ENCODE measurements at places on chromosomes 16 and 17.

- DNase-seq: no peak
Observed at GRCh38 chr16:56334761-56335160, 90.6 kb downstream of the AMFR start.

DNA sequence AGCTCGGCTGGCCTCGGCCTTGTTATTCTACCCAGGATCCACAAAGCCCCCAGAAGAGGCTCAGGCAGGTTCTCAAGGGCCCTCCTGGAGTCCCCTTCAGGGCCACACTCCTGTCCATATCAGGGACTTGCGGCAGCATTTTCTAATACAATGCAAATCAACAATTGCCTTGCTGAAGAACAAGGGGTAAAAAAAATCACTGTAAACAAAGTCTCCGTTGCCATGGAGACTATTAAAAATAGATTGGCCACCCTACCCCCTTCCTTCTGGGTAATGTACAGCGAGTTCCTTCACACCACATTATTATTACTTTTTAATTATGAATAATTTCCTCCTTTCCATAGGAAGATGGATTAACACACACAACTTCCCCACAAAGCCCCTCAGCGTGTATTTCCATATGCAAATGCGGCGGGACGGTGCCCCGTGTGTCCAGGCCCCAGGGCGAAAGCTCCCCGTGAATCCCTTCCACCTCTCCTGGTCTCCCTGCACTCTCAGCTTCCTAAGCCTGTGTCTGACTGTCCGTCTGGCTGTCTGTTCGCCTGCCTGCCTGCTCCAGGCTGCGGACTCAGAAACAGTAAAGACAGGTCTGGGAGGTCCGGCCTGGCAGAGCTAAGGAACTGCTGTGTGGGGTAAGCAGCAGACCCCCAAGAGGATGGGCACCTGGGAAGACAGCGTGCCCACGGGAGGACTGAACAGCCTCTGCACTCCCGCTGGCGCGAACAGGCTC, 196.6 kb downstream of the RBFOX3 start:
- DNase-seq: no peak

DNA sequence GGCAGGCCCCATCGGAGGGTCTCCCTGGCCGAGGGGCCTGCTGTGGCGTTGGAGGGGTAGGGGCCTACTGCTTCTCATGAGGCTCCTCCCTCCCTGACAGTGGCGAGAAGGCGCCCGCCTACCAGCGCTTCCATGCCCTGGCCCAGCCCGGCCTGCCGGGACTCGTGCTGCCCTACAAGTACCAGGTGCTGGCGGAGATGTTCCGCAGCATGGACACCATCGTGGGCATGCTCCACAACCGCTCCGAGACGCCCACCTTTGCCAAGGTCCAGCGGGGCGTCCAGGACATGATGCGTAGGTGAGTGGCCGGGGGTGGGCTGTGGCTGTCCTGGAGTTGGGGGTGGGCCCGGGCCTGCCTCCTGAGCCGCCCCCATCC, 1.7 kb downstream of the CDT1 start:
- DNase-seq: no peak

GRCh38 chr17:3613124-3613523, 3.9 kb upstream of the TRPV1 start:
- no peak for DNase-seq

DNA sequence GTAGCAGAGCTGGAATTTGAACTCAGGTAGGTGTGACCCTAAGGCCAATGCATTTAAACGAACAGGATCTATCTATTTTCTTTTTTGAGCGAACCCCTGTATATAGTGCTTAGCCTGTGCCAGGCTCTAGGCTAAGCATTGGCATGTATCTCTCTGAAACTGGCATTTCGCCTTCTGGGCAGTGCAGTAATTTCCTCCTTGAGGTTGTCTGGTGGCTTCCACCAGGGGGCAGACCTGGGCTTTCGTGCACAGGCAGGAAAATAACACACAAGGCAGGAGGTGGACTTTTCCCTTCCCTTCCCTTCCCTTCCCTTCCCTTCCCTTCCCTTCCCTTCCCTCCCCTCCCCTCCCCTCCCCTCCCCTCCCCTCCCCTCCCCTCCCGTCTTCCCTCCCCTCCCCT, 34.4 kb upstream of the PRKCB start:
- peak; percentile 21 for DNase-seq

DNA sequence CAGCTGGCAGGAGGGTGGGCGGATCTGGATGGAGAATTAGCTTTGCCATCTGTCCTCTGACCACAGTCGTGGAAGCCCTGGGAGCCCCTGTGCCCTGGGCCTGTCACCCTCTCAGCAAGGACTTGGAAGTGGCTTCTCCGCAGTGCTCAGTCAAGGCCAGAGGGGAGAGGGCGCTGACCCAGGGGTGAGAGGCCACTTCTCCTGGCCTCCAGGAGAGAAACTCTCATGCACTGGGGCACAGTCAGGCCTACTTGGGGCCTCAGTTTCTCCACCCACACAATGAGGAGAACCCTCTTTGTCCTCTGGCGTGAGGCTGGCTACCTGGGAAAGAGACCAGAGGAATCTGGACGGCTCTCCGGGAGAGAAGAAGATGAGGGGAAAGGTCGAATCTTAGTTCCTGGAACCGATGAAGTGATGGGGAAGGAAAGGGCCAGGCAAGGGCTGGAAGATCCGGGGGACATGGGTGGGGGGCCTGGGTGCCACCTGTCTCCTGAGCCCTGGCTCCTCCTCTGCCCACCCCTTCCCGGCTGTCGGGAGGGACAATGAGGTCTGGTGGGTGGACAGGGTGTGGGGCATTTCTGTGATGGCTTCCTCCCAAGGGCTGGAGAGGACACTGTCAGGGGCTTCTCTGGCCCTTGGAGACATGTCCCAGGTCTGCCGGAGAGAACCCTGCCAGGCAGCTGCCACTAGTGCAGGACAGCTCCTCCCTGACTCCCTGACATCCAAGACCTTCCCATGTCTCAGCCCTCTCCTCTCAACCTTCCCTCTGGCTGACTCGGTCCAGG, 9.0 kb upstream of the ARHGAP27 start:
- DNase-seq: no peak

DNA sequence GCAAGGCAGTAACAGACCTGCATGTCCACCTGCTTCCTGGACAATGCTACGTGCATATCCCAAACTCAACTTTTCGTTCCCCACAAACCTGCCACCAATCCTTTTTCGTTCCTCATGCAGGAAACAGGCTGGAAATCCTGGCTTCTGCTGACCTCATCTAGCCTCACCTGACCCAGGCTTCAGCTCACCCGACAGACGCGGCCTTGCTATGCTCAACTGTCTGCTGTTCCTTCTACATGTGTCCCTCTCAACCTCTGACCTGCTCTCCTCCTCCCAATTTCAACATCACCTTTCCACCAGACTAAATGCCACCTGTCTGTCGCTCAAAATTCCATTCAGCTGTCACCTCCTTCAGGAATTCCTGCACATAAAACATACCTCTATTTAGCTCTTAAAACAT, 44.5 kb downstream of the XPO6 start:
- DNase-seq: no peak

DNA sequence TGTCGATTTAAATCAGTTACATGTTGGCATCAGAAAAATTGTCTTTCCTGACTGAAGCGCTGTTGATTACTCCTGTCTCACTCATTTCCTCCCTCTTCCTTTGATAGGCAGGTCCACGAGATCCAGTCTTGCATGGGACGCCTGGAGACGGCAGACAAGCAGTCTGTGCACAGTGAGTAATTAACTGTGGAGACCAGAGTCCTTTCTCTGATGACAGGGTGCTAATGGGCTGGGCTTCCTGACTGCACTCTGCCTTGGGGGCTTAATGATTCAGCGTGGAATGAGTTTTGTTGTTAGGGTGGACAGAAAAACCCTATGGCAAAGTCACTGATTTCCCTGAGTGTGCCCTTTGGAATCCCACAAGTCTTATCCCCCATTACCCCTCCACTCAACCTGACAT, 6.5 kb downstream of the GOSR2 start:
- DNase-seq: no peak

DNA sequence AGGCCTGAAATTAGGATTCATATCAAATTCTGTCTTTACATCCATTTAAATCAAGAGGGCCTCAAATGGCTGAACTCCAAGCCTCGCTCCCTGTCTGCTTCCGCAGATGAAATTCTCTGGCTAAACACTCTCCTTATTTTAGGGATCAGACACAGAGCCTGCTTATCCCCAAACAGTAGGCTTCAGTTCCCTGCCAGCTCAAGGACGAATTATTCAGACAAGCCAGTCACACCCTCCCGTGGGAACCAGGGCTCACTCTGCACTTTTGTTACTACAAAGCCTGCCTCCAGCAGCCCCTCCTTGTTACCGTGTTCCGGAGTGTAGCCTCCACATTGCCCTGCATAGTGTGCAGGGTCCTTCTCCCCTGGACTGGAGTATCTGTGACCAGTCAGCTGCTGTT, 46.6 kb upstream of the LCMT1 start:
- DNase-seq: no peak

DNA sequence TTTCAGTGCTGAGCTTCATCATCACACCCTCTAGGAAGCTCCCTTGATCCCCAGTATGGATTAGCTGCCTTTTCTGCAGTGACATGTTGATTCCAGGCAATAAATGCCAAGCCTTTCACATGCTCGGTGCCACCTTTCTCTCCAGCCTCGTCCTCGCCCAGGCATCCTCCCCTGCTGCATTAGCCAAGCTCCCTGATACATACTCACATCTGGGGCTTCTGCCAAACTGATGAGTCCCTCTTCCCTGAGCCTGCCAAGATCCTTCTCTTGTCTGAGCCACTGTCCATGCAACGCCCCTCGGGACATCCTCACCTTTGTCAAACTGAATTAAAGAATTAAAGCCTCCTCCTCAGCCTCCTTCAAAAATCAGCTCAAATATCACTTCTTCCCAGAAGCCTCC, 538.5 kb upstream of the CDH11 start:
- DNase-seq: no peak

DNA sequence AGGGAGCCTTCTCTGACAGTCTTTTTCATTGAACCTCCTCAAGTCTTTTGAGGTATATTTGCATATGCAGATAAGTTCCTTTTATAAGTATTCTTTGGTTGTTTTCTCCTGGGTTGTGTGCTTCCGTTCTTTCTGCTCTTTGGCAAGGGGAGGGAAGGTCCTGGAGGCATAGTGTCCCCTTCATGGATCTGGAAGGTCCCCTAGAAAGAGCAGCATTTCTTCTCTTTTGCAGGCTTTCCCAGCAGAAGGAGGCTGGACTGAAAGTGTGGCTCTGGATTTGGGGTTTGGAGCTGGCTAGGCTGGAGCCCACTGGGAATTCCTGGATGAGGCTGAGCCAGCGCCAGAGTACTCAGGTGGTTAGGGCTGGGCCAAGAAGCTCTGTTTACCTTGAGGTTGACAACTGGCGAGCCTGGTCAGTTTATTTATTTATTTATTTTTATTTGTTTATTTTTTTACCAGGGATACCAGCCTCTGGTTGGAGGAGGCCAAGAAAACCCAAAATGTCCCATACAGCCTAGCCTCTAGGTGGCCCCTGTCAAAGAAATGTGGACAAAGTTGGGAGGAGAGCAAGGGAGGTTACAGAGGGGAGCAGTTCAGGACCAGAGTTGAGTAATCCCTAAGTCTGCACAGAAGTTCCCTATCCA, 5.4 kb upstream of the TOP2A start:
- no peak for DNase-seq

DNA sequence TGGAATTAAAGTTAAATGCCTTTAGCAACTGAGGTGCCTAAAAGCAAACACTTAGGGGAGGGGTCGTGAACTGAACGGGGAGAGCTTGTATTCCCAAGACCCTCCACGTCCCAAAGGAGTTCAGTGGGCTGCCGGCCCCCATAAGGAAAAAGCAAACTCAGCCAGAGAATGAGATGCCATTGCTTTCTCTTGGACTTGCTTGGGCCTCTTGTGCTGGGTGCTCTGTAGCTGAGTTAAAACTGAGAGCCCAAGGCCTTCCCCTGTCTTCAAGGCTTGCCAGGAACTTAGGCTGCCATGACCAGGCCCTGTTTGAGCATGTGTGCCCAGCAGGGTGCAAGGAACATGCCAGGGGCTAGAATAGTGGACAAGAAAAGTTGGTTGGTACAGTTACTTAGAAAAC, 199.8 kb downstream of the IRX3 start:
- no peak for DNase-seq

DNA sequence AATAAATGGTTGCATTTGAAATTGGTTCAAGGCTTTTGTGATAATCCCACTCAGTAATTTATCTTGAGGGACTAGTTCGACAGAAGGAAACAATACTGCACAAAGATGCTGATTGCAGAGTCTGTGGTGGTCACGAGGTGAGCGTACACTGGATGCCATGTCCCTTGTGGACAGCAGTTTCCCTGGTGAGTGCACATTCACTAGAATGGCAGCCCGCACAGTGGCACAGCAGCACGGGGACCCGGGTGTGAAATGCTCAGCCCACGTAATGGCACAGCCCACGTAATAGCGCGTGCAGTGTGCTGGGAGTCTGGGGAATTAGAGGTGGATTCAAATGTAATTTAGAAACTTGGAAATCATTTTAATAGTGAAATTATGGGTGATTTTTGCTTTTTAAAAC, 154.0 kb downstream of the LGALS9B start:
- no peak for DNase-seq

GRCh38 chr17:46774108-46774737, 44.3 kb downstream of the WNT3 start:
- DNase-seq: no peak

GRCh38 chr17:28369684-28370034, 448 bp downstream of the VTN start:
- no peak for DNase-seq

GRCh38 chr17:2580661-2581060, 12.8 kb upstream of the PAFAH1B1 start:
- DNase-seq: no peak

DNA sequence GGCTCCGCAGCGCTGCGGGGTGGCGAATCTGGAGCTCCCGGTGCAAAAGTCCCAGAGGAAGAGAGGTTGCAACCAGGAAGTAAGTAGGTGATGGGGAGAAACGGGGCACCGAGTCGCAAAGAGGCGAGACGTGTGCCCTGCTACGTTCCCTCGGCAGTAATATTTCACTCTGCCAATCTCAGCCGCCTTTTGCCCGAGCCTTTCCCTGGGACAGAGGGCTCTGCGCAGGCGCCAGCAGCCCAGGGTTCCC, at the start of gene NR1D1:
TSS of gene NR1D1 (minus strand) at position 171 of the 250 bp plus-strand sequence. CDS start 495 bp downstream, outside the sequence.
- no peak for DNase-seq

GRCh38 chr17:11944587-11944986, 52.7 kb downstream of the ZNF18 start:
- no peak for DNase-seq

GRCh38 chr16:81293909-81294802, 20.6 kb upstream of the GAN start:
- no peak for DNase-seq

DNA sequence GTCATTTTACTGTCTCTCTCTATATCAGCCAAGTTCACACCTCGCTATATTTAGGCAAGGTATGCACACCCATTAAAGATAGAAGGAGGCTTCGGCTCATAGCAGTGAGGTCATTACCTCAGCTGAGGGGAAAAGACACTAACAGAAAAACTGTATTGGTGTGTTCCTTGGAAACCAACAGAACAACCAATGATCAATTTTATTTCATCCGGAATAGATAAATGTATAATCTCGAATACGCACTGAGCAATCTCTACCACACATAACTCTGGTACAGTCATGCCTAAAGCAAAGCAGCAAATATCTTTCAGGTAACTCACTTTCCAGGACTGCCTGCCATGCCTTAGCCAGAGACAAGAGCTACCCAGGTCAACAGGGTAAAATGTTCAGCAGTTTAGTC, 109.9 kb upstream of the CORO6 start:
- DNase-seq: no peak

Data from stimulated activated CD8-positive, alpha-beta memory T cell treated with anti-CD3 and anti-CD28 coated beads, Interleukin-7, amount 100 ng/mL, for 48 hours (primary cell).